Gastrocnemius medialis (tissue), 4 donors: ENCODE measurements at places on chromosomes 4 and X.

- no peak for DNase-seq
Measured at GRCh38 chrX:108299704-108300103, 138.5 kb downstream of the COL4A6 start.

DNA sequence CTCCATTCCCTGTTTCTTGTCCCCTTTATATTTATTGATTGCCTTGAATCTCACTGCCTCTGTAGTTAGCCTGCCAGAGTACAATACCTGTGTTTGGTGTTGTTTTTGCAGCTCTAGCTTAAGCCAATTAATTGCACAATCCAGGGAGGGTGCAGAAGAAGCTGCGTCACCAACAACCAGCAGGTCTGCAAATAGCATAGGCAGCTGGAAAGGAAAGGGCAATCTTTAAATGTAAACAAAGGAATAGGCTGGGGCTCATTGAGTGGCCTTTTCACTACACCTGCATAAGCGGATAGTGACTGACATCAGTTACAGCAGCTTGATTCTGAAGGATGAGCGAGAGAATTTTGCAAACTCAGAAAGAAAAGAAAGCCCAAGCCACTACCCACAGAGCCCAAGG lies 106.8 kb upstream of the RAI2 start:
- no peak for DNase-seq

GRCh38 chr4:40557736-40558135 lies 71.9 kb downstream of the RBM47 start:
- no peak for DNase-seq

DNA sequence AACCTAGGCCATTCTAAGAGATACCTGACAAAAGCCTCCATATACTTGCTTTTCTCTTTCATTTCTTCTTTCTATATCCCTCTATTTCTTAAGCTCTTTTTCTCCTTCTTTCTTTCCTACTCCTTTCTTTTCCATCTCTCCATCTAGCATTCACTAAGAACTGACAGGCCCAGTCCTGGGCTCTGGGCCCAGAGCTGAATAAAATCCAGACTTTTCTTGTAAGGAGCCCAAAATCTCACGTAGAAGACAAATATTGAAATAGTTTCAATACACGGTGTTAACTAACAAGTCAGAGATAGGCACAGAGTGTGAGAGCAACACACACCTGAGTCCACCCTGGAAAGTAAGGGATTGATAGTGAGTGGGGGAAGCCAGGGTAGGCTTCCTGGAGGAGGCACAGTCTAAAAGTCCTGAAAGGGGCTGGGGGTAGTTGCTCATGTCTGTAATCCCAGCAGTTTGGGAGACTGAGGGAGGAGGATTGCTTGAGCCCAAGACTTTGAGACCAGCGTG lies 73.2 kb upstream of the EFNB1 start:
- no peak for DNase-seq

DNA sequence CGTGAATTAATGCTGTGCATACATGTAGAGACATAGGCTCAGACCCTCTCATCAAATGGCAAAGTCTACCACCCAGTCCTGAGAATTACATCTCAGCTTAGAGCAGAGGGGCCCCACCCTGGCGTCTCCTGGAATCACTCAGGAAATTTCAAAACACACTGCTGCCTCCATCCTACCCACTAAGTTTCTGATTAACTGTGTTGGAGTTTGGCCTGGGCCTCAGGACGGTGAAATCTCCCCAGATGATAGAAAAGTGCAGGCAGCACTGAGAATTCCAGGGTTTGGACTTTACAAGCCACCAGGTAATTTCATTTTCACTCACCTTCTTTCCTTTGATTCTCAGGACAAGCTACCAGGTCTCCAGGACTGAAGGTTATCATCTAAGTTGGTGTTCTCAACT lies 3.3 kb upstream of the FAM9C start:
- DNase-seq: no peak

GRCh38 chr4:143514497-143514896 lies 995 bp downstream of the SMARCA5 start:
- DNase-seq: no peak
